Activated CD8-positive, alpha-beta memory T cell treated with anti-CD3 and anti-CD28 coated beads, Interleukin-2, amount 10 ng/mL, durations not matched to agents 7 days and 5 days (primary cell): ENCODE measurements at places on chromosomes 13 and 19. TPM values are rescaled to one million over a fixed set of nuclear protein-coding genes. Genes with fewer than 3 reads are reported as not detected.

Gene FOXO1
- 27.1 TPM for total RNA-seq

Gene MYO16
- total RNA-seq, result 0.05 TPM

Gene PEAK3
- 0.54 TPM for total RNA-seq

Gene MIR17HG
- 15.5 TPM for total RNA-seq

Gene YIPF2
- total RNA-seq, result 27.3 TPM

Gene MLLT1
- total RNA-seq, result 47.1 TPM

Gene ZNF613
- 5.0 TPM for total RNA-seq

Gene RNF113B
- total RNA-seq, result not detected

Gene NCR1
- total RNA-seq, result 2.5 TPM

Gene SYCN
- not detected for total RNA-seq

Gene FFAR1
- not detected for total RNA-seq

Gene UBE2L5
- not detected for total RNA-seq

Gene F7
- total RNA-seq, result not detected

Gene ANKRD24
- total RNA-seq, result 0.82 TPM

Gene GAPDHS
- not detected for total RNA-seq

Gene KLC3
- not detected for total RNA-seq

Gene DACH1
- total RNA-seq, result not detected

Gene LENG1
- 8.6 TPM for total RNA-seq

Gene MEX3D
- 7.6 TPM for total RNA-seq

Gene NCAN
- total RNA-seq, result not detected

Gene COL5A3
- total RNA-seq, result 0.09 TPM

Gene IL11
- total RNA-seq, result 0.68 TPM

Gene IGFL2
- total RNA-seq, result not detected

Gene EFNA2
- total RNA-seq, result not detected

Gene ACP5
- 34.1 TPM for total RNA-seq

Gene MRPL4
- 112 TPM for total RNA-seq

Gene ONECUT3
- not detected for total RNA-seq

Gene ZNF578
- 1.8 TPM for total RNA-seq

Gene TMEM91
- total RNA-seq, result 6.0 TPM

Gene CEACAM16
- total RNA-seq, result not detected

Gene LGALS14
- not detected for total RNA-seq

Gene CGB8
- not detected for total RNA-seq

Gene ICAM1
- total RNA-seq, result 17.7 TPM

Gene SMIM44
- total RNA-seq, result not detected

Gene FBXO17
- total RNA-seq, result not detected

Gene LSM14A
- 116 TPM for total RNA-seq

Gene LYPD5
- total RNA-seq, result 0.40 TPM

Gene MBD3L2
- total RNA-seq, result not detected

Gene SOX1
- not detected for total RNA-seq
